ENCODE measurements at places on chromosomes 2 and 18.

GRCh38 chr2:126568734-126569133 lies 87.2 kb upstream of the GYPC start:
- no peak for DNase-seq

DNA sequence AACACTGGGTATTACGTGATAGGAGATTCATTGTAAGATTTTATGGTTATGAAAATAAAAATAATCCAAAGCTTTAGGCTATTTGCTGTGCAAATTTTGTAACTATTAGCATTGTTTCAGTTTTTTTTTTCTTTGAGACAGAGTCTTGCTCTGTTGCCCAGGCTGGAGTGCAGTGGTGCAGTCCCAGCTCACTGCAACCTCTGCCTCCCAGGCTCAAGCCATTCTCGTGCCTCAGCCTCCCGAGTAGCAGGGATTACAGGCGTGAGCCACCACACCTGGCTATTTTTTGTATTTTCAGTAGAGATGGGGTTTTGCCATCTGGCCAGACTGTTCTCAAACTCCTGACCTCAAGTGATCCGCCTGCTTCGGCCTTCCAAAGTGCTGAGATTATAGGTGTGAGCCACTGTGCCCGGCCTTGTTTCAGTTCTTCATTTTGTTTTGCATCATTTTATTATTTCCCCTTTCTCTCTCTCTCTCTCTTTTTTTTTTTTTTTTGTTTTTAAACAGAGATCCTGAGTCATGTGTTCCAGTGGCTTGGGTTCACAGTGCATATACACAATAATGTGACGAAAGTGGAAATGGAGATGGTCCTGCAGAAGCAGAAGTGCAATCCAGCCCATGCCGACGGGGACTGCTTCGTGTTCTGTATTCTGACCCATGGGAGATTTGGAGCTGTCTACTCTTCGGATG lies 25.8 kb downstream of the CASP10 start:
- DNase-seq = no peak

DNA sequence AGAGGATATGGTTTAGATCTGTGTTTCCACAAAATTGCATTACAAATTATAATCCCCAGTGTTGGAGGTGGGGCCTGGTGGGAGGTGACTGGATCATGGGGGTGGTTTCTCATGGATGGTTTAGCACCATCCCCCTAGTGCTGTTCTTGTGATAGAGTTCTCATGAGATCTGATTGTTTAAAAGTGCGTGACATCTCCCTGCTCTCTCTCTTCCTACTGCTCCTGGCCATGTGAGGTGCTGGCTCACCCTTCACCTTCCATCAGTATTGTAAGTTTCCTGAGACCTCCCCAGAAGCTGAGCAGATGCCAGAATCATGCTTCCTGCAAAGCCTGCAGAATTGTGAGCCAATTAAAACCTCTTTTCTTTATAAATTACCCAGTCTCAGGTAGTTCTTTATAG lies 33.1 kb downstream of the LHCGR start:
- no peak for DNase-seq

DNA sequence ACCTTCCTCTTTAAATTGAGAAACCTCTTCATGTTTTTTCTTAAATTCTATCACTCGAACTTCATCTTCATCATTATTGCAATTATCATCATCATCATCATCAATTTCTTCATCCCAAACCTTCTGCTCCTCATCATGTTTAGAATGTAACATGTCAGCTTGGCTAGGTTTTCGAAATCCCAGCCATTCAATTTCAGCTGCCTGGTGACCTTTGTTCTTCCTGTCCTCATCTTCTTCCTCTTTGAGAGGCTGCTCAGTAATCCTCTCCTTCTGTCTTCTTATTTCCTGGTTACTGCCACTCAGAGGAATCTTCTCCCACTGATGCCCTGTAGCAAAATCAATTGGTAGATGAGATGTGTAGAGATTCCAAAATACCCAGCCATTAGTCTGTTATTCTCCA lies 4.2 kb downstream of the ERMN start:
- DNase-seq = no peak

DNA sequence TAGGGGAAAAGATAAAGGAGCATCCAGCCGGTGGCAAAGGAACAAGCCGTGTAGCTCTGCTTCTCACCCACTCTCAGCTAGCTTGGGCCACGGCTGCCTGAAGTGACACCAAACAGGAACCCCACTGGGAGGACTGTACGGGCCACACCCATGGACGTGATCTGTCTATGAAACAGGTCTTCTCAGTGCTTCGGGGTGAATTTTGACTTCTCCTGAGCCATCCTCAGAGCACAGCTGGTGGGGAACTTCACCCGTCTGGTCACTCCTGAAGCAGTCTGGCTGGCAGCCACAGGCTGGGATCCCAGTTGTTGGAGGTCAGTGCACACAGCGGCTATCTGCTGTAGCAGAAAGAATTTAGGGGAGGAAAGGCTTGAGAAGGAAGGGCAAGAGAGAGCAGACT lies 223.8 kb downstream of the FAM210A start:
- no peak for DNase-seq

DNA sequence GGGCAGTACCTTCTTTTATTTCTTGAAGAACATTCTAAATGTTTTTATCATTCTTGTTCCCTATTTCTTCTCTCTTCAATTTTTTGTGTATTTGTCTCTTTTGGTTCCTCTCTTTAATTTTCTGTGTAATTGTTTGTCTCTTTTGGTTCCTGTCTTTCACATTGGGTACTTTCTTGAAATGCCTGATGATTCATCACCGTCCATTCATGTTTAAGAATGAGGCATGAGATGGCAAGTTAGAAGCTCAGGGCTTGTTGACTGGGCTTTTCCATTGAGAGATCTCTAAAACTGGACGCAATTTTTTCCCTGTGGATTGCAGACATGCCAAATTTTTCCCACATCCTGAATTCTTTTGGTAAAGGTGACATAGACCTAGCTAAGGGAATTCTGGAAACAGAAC lies 33.7 kb upstream of the IL1R2 start:
- no peak for DNase-seq

GRCh38 chr2:48107326-48107925 lies 201.1 kb upstream of the FBXO11 start:
- DNase-seq = no peak

GRCh38 chr18:26091047-26091630 lies 726 bp upstream of the SS18 start:
- DNase-seq = no peak

DNA sequence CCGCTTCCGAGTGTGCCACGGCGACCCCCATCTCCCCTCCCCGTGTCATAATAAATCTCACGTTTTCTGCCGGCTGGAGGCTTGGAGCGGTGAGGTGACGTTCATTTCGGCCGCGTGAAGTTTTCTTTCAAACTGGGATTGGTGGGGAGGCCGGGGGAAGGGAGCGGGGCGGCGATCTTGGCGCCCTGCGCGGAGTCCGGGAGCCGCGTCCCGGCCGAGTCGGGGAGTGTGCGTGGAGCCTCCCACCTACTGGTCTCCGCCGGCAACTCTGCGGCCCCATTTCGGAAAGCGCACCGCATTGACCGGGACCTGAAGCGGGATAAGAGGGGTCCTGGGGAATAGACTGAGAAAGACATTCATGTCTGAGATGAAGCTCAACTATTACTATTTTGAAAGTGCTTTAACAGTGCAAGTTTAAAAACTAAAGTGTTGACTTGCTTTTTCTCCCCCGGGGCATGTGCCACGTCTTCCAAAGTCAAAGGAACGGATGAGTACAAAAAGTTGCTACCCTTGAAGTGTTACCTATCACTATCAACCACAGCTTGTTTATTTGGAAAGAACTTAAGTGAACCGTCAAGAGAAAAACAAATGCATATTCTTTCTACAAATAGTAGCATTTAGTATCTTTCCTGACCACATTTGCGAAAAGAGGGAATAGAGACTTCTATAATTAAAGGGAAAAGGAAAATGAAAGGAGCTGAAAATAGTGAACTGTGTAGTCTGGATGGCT lies 818 bp upstream of the IKZF2 start:
- peak; percentile 82 for DNase-seq

GRCh38 chr18:78156466-78156865 lies 823.2 kb upstream of the SALL3 start:
- DNase-seq = no peak

DNA sequence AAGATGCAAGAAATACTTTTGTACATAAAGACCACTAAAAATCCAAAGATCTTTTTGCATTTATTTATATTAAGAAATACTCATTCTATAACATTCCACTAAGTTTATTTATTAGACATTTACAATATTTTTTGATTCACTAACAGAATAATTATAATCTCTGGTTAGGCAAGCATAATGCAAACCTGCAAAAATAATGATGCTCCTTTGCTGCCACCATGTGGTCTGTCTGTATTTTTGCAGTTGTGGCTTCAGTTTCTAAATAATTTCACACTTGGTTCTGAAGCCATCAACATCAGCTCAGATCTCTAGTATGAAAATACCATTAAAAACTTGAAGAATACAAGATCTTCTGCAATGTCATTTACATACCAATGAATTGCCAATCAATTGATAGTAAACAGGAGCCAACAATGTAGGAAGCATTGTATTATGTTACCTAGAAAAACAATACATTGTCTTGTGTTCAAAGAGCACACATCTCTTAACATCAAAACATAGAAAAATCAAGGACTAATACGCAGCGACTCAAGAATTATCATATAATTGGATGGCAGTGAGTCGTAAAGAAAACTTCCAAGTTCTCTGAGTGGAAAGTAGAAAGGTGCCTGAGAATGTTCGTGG lies 28.8 kb upstream of the WDR75 start:
- DNase-seq = peak; percentile 29

DNA sequence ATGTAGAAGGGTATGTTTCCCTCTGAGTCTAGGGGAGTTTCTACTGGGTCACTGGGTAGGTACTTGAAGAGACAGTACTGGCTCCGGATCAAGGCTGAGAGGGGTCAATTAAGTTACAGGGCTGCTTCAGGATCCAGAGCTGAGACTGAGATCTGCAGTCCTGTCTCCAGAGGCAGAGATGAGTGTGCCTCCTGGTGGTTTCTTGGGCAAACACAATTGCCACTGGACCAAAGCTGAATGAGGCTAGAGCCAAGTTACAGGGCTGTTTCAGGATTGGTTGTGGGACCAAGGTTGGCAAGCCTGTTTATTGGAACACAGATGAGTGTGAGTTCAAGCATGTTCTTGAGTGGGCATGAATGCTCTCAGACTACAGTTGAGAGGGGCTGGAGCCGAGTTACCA lies 157.9 kb downstream of the ADCYAP1 start:
- peak; percentile 36 for DNase-seq

Measured in neural progenitor cell (in vitro differentiated cells).